Forelimb muscle (tissue), 1 donor: ENCODE measurements at places on chromosomes 12 and 14. TPM values are rescaled to one million over a fixed set of nuclear protein-coding genes. Genes with fewer than 3 reads are reported as not detected.

PPFIA2 gene
- polyA plus RNA-seq = 1.8 TPM

EP400 gene
- polyA plus RNA-seq = 21.2 TPM

TPH2 gene
- polyA plus RNA-seq = not detected

TMEM30B gene
- polyA plus RNA-seq = 1.2 TPM
